Cerebellum (tissue), 4 donors: ENCODE measurements at places on chromosomes 7 and 10. TPM values are rescaled to one million over a fixed set of nuclear protein-coding genes. Genes with fewer than 3 reads are reported as not detected.

ZNF488 gene
- 2.9 TPM for total RNA-seq

MYOZ1 gene
- total RNA-seq = 0.18 TPM

PKD2L1 gene
- total RNA-seq = not detected

TMEM176B gene
- 4.3 TPM for total RNA-seq

FMC1 gene
- 9.6 TPM for total RNA-seq

RBM20 gene
- total RNA-seq = 0.91 TPM

AEBP1 gene
- total RNA-seq = 11.3 TPM

RTKN2 gene
- total RNA-seq = 17.1 TPM

CISD1 gene
- total RNA-seq = 19.1 TPM

SPACDR gene
- total RNA-seq = 0.54 TPM

SCART1 gene
- total RNA-seq = 2.5 TPM

DOCK4 gene
- 99.4 TPM for total RNA-seq

SEMA3E gene
- total RNA-seq = 5.5 TPM

SYT15B gene
- 0.54 TPM for total RNA-seq

HK1 gene
- total RNA-seq = 63.2 TPM

KCP gene
- 3.4 TPM for total RNA-seq

MKLN1 gene
- total RNA-seq = 72.7 TPM

BCAP29 gene
- 40.3 TPM for total RNA-seq

MPLKIP gene
- total RNA-seq = 10.8 TPM

GHRHR gene
- 4.3 TPM for total RNA-seq

CYP3A4 gene
- not detected for total RNA-seq

PKD1L1 gene
- 0.64 TPM for total RNA-seq

LDB1 gene
- 73.6 TPM for total RNA-seq

CDK1 gene
- 46.9 TPM for total RNA-seq

CALCR gene
- 0.45 TPM for total RNA-seq

NUTM2E gene
- 0.45 TPM for total RNA-seq

OR6V1 gene
- not detected for total RNA-seq

C10orf53 gene
- 0.18 TPM for total RNA-seq

CPED1 gene
- total RNA-seq = 6.0 TPM

NRCAM gene
- total RNA-seq = 194 TPM

CELF2 gene
- 122 TPM for total RNA-seq

CUZD1 gene
- total RNA-seq = 0.91 TPM

TMEM184A gene
- total RNA-seq = 0.18 TPM

MKI67 gene
- total RNA-seq = 13.6 TPM

SPDYE2 gene
- total RNA-seq = not detected

OR9A2 gene
- 2.6 TPM for total RNA-seq

IFIT1B gene
- total RNA-seq = 0.82 TPM

SPDYE9 gene
- total RNA-seq = not detected

HABP2 gene
- total RNA-seq = not detected

USP54 gene
- 43.3 TPM for total RNA-seq

TFEC gene
- total RNA-seq = 1.6 TPM

CABCOCO1 gene
- 2.0 TPM for total RNA-seq

SLC25A13 gene
- total RNA-seq = 16.2 TPM

BTAF1 gene
- total RNA-seq = 62.3 TPM

EBLN1 gene
- not detected for total RNA-seq

SYCE1 gene
- total RNA-seq = 2.4 TPM

ZDHHC6 gene
- 27.4 TPM for total RNA-seq

GNGT1 gene
- not detected for total RNA-seq

ACTL6B gene
- 58.7 TPM for total RNA-seq

SPDYE1 gene
- total RNA-seq = 0.09 TPM

RRP12 gene
- total RNA-seq = 14.1 TPM

ZNF277 gene
- 38.2 TPM for total RNA-seq
